ENCODE measurements at places on chromosomes 3 and 15.

GRCh38 chr3:29789686-29790085, 508.8 kb downstream of the RBMS3 start:
- H3K27ac ChIP-seq = no peak overlapping the region
- no peaks in the 10 kb centered on the region for H3K36me3 ChIP-seq

DNA sequence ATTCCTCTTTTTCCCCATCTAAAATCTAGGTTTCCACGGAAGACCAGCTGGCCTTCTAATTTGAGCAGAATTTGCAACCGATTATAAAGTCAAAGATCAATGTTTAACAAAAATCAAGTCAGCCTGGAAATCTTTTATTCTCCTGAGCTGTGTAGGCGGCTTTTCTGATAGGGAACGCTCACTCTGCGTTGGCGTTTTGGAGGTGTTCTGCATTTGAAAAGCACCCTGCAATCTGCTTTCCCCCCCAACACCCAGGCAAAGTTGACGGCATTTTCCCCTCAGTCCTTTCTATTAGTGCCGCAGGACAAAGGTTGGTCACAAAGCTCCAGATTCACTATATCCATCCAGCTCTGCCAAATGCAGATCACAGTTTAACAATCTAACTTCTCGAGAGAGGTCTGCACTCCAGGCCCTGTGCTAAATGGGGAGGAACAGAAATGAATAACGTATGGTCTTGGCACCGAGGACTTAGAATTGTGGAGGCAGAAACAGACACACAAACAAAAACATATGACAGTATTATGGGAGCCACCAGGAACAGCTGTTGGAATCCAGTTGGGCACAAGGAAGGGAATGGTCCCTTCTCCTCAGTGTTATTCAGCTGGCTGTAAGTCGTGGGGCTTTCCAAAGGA, 50.4 kb upstream of the LARS2 start:
- H3K4me3 ChIP-seq = no peak overlapping the region
- DNase-seq = no peak
- H3K27me3 ChIP-seq = no peaks in the 10 kb centered on the region
- no peaks in the 10 kb centered on the region for H3K36me3 ChIP-seq

DNA sequence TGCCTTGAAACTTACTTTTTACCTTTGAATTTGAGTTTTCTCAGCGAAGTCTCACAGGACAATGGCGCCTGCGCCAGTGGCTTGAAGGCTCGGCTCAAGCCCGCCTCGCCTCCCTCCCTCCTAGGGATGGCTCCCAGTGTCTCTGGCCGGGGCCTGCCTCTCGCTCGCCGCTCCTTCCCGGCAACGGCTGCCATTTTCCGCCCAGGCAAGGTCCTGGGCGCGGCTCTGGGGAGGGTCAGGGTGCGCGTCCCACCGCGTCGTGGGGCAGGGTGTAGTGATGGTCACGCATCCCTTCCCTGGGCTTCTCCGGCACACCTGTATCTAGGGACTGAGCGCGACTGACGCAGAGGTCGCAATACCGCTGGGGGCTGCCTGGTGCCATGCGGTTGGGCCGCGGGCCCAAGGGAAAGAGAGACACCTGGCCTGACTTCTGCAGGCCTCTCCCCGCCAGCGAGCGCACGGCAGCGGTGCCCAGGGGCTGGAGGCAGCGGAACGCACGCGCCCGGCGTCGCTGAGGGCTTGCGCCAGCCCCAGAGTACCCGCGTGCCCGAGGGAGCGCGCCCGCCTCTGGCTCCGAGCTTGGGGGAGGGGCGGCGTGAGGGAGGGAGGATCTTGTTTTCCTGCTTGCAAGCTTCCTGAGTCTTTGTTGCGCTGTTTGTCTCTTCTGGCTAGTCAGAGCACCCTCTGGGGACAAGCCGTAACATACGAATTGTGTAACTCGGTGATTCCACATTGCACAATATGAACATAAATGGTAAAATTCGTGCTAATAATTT, 20.7 kb upstream of the FEM1B start:
- no peaks in the 10 kb centered on the region for H3K27me3 ChIP-seq
- H3K36me3 ChIP-seq = no peaks in the 10 kb centered on the region
- peak; percentile 92 for DNase-seq

DNA sequence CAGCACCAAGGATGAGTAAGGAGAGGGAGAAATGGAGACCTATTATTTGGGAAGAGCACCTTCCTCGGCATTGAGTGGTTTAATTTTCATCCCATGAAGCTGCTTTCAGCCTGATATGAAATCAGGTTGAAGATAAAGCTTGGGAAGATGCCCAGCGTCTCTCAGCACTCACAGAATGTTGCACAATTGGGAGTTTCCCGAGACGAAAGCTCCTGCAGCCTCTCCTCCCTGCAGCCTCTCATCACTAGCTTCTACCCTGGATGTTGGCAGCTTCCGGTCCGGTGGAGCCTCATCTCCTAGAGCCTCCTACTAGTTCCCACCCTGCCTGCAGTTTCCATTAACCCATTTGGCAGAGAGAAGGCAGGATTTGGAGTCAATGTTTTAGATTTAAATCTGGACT, 40.3 kb downstream of the EDEM1 start:
- H3K4me3 ChIP-seq = no peak overlapping the region
- H3K4me1 ChIP-seq = peaks cover 19% of the 10 kb centered on the region
- DNase-seq = no peak
- no peak overlapping the region for H3K27ac ChIP-seq
- no peaks in the 10 kb centered on the region for H3K27me3 ChIP-seq

- no peak overlapping the region for H3K4me3 ChIP-seq
- no peaks in the 10 kb centered on the region for H3K27me3 ChIP-seq
- DNase-seq = no peak
- H3K27ac ChIP-seq = no peak overlapping the region
- H3K4me1 ChIP-seq = no peaks in the 10 kb centered on the region
Measured at GRCh38 chr15:79562899-79563298, 130.8 kb downstream of the MINAR1 start.

GRCh38 chr3:146540236-146540635, 4.2 kb downstream of the PLSCR1 start:
- no peaks in the 10 kb centered on the region for H3K27me3 ChIP-seq
- peak overlapping the region; percentile 34 for H3K27ac ChIP-seq
- H3K4me3 ChIP-seq = no peak overlapping the region
- peaks cover 34% of the 10 kb centered on the region for H3K4me1 ChIP-seq
- DNase-seq = peak; percentile 66

GRCh38 chr15:87722941-87723691, 533.4 kb downstream of the NTRK3 start:
- DNase-seq = no peak
- H3K4me1 ChIP-seq = peaks cover 3% of the 10 kb centered on the region
- H3K27me3 ChIP-seq = no peaks in the 10 kb centered on the region
- no peak overlapping the region for H3K4me3 ChIP-seq

- no peak for DNase-seq
Measured at GRCh38 chr3:94414418-94414817, 351.6 kb downstream of the NSUN3 start.

- H3K27me3 ChIP-seq = no peaks in the 10 kb centered on the region
- H3K4me3 ChIP-seq = no peak within 1 kb of the TSS
- H3K4me1 ChIP-seq = peaks cover 7% of the 10 kb centered on the region
- no peak within 1 kb of the TSS for H3K27ac ChIP-seq
Measured at GRCh38 chr3:119559441-119559963, at the start of gene CD80. TSS of gene CD80 (minus strand) at chr3:119559614. CDS start at chr3:119557728, 1,886 bp downstream.

GRCh38 chr3:183492849-183493179, 62.7 kb downstream of the KLHL6 start:
- no peak for DNase-seq
- peaks cover 20% of the 10 kb centered on the region for H3K4me1 ChIP-seq
- H3K36me3 ChIP-seq = peaks cover 21% of the 10 kb centered on the region
- H3K4me3 ChIP-seq = no peak overlapping the region
- H3K27ac ChIP-seq = no peak overlapping the region

GRCh38 chr3:177752831-177753230, 555.5 kb upstream of the TBL1XR1 start:
- H3K27ac ChIP-seq = no peak overlapping the region
- H3K27me3 ChIP-seq = no peaks in the 10 kb centered on the region
- DNase-seq = no peak

DNA sequence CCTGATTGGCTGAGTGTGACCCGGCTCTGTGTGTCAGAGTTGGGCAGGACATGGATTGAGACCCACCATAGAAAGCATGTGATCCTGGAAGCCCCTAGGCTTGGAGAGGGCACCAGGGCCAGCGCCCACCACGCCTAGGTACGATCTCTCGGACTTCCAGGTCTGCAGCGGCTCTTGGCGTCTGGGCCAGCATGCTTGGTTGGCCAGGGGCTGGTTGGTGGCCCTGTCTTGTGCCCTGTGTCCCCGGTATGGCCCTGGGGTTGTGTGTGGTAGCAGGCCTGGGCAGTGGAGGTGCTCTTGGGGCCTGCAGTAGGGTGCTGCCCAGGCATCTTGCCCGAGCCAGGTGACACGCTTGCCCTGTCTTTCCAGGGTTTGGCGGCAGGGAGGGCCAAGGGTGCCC, 210.6 kb downstream of the UBE3A start:
- no peaks in the 10 kb centered on the region for H3K36me3 ChIP-seq
- no peaks in the 10 kb centered on the region for H3K27me3 ChIP-seq
- H3K27ac ChIP-seq = no peak overlapping the region
- no peak overlapping the region for H3K4me3 ChIP-seq
- H3K4me1 ChIP-seq = no peaks in the 10 kb centered on the region
- DNase-seq = no peak

DNA sequence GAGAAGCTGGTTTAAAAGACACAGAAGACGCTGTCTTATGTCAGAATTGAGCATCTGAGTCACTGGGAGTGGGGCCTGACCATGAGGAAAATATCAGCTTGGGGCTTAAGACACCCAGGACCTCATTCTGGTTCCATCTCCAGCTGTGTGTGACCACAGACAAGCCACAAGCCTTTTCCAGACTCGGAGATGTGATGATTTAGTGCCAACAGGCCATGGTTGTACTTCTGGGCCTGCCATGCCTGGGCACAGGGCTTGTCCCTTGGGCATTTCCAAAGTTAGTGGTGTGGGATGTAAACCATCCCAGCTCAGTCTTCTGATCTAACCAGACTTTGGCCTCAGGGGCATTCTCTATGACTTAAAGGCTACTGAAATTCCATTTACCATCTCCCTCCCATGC, 269.8 kb downstream of the RYR3 start:
- no peak overlapping the region for H3K4me3 ChIP-seq
- H3K4me1 ChIP-seq = no peaks in the 10 kb centered on the region
- no peaks in the 10 kb centered on the region for H3K36me3 ChIP-seq
- DNase-seq = no peak

- no peaks in the 10 kb centered on the region for H3K27me3 ChIP-seq
- no peak overlapping the region for H3K4me3 ChIP-seq
- H3K27ac ChIP-seq = no peak overlapping the region
Measured at GRCh38 chr3:119588112-119588511, 8.8 kb downstream of the ADPRH start.

DNA sequence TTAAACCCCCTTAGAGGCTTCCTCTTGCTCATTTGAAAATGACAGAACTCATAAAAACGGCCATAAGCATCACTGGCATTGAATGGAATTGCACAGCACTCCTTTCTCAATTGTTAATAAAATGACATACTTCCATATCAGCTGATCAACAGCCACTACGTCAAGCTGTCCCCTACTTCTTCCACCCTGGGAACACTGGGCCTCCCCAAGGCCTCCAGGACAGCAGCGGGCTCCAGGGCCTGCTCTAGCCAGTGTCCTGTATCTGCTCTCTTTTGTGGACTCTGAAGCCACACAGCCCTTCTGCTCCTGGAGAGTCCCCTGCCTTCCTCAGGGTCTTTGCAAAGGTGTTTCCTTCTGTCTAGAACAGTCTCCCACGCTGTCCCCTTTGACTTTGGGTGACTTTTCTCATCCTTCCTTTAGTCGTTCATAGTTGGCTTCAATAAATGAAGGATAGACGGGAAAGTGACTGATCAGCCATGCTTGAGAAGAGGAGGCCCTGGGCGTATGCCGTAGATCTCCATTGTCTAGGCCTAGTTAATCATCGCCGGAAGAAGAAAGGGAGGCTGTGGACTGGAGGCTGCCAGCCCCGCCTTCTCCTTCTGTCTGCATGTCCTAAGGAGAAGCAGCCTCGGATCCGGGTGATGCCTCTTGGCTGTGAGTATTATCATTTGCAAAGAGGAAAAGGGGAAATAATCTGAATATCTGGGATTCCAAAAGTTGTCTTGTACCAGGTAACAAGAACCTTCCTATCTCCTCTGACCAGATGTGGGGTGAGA, 4.7 kb upstream of the THSD4 start:
- no peaks in the 10 kb centered on the region for H3K36me3 ChIP-seq
- no peak overlapping the region for H3K4me3 ChIP-seq
- H3K27ac ChIP-seq = no peak overlapping the region
- DNase-seq = no peak
- H3K4me1 ChIP-seq = 0 out of 2 replicates have a peak, but pooled peaks cover 4% of the 10 kb centered on the region
- H3K27me3 ChIP-seq = no peaks in the 10 kb centered on the region

- no peak for DNase-seq
- no peak overlapping the region for H3K27ac ChIP-seq
- no peaks in the 10 kb centered on the region for H3K27me3 ChIP-seq
- no peak overlapping the region for H3K4me3 ChIP-seq
- no peaks in the 10 kb centered on the region for H3K36me3 ChIP-seq
Measured at GRCh38 chr3:174016186-174016585, 618.6 kb downstream of the NLGN1 start.

DNA sequence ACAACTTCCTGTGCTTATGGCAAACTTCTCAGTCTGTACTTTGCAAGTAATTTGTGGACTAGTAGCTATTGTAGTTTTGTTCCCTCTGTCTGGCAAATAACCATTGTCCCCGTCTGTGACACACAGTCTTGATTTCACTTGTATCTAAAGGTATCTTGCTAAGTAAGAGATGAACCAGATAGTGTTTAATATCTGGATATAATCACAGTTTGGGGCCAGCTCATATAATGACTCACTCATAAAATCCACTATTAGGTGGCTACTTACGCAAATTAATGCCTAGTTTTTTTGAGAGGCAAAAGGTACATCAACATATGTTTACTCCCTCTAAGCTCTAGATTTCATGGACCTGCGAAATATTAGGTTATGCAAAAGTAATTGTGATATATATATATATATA, 30.4 kb downstream of the VGLL3 start:
- H3K4me1 ChIP-seq = 0 out of 2 replicates have a peak, but pooled peaks cover 3% of the 10 kb centered on the region
- no peaks in the 10 kb centered on the region for H3K27me3 ChIP-seq
- no peaks in the 10 kb centered on the region for H3K36me3 ChIP-seq
- no peak overlapping the region for H3K4me3 ChIP-seq
- no peak for DNase-seq

DNA sequence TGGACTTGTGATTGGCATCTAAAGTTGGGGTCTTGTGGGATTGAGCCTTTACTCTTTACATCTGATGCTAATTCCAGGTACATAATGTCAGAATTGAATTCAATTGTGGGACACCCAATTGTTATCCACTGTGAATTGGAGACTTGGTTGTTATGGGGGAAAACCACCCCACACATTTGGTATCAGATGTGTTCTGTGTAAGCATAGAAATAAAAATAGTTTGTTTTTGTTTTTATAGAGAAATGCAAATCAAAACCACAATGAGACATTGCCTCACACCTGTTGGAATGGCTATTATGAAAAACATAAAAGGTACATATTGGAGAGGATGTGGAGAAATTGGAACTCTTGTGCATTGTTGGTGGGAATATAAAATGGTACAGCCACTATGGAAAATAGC, 58.5 kb downstream of the CPA3 start:
- no peak overlapping the region for H3K4me3 ChIP-seq
- DNase-seq = no peak
- H3K27ac ChIP-seq = no peak overlapping the region
- no peaks in the 10 kb centered on the region for H3K36me3 ChIP-seq
- H3K4me1 ChIP-seq = peaks cover 15% of the 10 kb centered on the region

GRCh38 chr3:160948273-160948672, 156.9 kb downstream of the B3GALNT1 start:
- H3K4me1 ChIP-seq = no peaks in the 10 kb centered on the region
- no peaks in the 10 kb centered on the region for H3K36me3 ChIP-seq
- no peak for DNase-seq
- H3K27ac ChIP-seq = no peak overlapping the region

Measured in MM.1S (cell line).